ENCODE measurements at places on chromosomes 4 and X.

DNA sequence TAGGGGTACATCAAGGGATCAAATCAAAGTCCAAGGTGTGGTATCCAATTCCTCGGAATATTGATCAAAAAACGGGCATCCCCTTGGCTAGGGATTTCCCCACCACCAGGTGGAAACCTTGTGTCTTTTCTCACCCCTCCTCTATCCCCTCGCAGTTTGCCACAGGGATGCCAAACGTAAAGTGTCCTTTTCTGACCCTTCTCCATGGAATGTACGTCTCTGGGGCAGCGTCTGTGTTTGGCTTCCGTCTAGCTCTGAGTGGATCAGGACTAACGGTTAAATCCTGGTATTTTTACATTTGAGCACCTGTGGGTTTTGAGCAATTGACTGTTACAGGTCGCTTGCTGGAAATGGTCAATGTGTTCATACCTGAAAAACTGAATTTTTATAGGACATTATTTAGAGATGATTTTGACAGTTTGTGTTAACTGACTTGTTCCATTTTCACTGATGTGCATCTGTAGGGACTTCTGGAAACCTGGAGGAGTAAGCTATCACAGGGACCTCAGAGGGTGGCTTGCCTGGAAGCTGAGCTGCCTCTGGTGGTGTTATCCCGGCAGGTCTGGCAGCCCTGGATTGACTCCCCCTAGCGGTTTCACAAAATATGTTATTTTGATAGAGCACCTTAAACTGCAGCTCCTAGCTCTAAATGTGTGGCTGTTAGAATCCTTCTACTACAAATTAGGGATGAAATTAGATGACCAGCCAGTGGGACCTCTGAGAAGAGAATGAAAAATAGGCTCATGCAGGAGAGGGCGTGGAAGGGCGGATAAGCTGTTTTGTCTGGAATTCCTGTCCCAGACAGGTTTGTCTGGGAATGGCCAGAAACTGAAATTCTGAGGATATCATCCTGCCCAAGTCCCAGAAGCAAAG lies 8.8 kb upstream of the MGST2 start:
- peak; percentile 69 for DNase-seq

- no peak for DNase-seq
Observed at GRCh38 chr4:141609243-141609642, 27.1 kb upstream of the IL15 start.

GRCh38 chrX:137562096-137562495 lies 3.8 kb upstream of the ZIC3 start:
- no peak for DNase-seq

DNA sequence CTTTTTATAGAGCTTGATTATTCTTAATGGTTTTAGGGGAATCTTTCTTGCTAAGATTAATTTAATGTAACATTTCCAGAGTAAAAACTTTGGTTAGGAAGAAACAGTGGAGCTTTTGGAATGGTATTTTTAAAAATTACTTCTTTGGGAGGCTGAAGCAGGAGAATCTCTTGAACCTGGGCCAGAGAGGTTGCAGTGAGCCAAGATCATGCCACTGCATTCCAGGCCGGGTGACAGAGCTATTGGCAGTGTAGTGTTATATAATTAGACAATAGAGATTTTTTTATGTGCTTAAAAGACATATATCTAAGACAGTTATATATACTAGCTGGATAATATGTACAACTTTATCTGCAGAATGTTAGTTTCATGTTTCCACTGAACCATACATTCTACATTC lies 585.6 kb downstream of the ADGRL3 start:
- DNase-seq = no peak

- DNase-seq = no peak
Observed at GRCh38 chrX:29903360-29903759, 312.0 kb upstream of the MAGEB2 start.

- DNase-seq = no peak
Observed at GRCh38 chr4:3179126-3179706, 69.7 kb upstream of the MSANTD1 start.

GRCh38 chrX:23633834-23634580 lies 33.3 kb upstream of the PRDX4 start:
- DNase-seq = peak; percentile 2

DNA sequence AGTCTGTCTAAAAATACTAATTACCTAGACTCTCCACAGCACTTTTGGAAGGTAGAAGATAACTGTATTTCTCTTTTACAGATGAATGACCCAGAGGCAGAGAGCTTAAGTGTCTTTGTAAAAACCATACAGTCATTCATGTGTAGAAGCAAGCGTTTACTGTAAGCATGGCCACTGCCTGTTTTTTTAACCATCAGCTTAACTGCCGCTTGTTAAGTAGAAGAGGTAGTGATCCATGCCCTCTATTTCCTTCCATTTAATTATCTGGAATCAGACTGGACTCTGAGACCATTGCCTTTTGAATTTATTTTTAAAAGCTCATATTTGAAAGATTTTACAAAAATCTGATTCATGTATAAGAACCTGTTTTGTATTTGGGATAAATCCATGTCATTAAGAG lies 111.2 kb upstream of the TECRL start:
- DNase-seq = no peak

- DNase-seq = no peak
Observed at GRCh38 chr4:77635876-77636275, 30.3 kb downstream of the CXCL13 start.

DNA sequence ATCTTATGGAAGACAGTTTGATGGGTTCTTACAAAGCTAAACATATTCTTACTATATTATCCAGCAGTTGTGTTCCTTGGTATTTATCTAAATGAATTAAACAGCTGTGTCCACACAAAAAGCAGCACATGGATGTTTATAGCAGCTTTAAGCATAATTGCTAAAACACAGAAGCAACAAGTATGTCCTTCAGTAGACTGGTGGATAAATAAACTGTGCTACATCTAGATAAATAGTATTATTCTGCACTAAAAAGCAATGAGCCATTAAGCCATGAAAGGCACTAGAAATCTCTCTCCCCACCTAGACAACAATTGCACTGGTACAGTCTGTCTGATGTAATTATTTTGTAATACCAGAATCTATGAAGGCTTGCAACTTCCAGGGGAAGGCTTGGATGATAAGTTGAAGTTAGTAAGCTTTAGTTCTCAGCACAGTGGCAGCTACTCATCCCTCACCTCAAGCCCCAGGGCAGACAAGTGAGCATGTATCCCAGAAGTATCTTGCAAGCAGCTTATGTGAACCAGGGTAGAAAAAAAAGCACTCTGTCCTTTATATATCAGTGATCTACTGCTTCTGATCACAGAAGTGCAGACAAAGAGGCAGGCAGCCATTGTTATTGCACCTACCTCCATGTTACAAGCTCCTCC lies 36.9 kb downstream of the WDR17 start:
- DNase-seq = no peak

DNA sequence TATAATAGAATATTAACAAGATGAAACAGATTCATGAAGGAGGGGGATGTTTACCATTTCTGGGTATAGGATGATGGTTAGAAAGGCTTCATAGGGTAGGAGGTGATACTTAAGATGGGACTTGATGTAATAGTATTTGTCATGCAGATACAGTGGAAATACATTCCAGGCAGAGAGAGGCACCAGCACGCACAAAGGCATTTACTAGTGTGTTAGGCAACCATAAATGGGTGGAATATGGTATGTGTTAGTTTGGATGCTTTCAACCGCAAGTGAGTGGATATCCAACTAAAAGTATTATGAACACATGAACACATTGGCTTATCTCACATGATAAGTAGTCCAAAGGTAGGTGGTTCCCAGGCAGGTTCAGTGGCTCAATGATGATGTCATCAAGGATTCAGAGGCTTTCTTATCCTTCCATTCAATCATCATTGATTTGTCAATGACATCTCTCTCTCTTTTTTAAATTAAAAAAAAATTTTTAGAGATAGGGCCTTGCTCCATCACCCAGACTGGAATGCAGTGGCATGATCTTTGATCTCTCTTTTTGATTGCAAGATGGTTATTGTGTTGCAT lies 12.7 kb upstream of the STARD8 start:
- peak; percentile 24 for DNase-seq

DNA sequence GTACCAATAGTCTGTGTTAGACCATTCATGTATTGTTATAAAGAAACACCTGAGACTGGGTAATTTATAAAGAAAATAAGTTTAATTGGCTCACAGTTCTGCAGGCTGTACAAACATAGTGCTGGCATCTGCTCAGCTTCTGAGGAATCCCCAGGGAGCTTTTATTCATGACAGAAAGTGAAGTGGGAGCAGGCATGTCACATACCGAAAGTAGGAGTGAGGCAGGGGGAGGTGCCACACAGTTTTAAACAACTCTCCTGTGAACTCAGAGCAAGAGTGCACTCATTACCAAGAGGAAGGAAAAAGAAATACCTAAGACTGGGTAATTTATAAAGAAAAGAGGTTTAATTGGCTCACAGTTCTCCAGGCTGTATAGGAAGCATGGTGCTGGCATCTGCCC lies 591.2 kb downstream of the PPP4R3C start:
- no peak for DNase-seq

DNA sequence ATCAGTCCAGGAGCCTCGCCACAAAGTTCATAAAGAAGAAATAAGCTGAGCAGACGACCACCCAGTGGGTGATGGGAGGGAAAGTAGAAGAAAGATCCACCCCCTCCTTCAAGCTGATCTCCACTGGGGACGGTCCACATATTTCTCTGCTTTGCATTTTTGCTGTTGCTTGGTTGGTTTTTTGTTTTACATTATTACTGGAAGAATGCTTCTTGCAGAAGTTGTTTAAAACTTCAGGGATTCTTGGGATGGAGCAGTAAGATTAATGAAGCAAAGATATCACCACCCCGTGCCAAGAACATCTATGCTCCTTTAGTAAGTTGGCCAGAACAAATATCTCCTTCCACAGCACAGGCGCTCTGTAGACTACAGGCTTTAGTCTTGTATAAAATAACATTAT lies 30.1 kb downstream of the LGI2 start:
- no peak for DNase-seq

- DNase-seq = no peak
Observed at GRCh38 chr4:182764642-182765041, 152.5 kb downstream of the DCTD start.

- peak; percentile 48 for DNase-seq
Observed at GRCh38 chrX:72714478-72714916, 391 bp upstream of the PHKA1 start.

DNA sequence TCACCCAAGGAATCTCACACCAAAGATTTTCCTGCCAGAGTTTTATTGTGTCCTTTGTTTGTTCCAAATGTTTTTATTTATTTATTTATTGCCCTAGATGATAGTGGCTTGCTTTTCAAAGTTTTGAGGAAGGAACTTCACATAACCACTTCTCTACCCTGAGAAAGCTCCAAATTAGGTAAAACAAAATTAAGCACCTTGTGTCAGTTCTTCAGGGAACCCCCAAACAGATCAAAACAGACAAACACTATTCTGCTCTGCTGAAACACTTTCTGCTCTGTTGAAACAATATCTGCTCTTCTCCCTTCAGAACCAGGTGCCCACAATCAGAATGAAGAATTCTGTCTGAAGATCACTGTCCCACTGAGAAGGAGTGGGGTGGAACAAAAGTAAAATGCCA lies 16.5 kb upstream of the CYBB start:
- no peak for DNase-seq

DNA sequence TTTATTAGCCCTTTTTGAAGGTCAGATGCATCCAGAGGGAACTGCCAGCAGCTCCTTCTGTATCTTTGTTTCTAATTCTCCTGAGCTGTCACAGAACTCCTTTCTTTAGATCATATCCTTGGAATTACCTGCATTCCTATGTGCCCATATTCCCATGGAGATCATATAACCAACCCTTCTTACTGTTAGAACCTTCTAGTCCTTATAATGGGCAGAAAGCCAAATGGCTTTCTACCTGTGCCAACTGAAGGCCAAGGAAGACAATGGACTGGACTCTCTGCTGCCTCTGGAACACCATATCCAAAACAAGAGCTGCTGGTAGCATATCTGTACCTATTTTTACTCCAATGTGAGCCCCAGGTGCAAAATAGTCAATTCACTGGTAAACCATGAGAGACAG lies 60.7 kb downstream of the TBC1D9 start:
- DNase-seq = no peak

- DNase-seq = peak; percentile 0
Observed at GRCh38 chrX:26649534-26649933, 433.6 kb downstream of the MAGEB5 start.

DNA sequence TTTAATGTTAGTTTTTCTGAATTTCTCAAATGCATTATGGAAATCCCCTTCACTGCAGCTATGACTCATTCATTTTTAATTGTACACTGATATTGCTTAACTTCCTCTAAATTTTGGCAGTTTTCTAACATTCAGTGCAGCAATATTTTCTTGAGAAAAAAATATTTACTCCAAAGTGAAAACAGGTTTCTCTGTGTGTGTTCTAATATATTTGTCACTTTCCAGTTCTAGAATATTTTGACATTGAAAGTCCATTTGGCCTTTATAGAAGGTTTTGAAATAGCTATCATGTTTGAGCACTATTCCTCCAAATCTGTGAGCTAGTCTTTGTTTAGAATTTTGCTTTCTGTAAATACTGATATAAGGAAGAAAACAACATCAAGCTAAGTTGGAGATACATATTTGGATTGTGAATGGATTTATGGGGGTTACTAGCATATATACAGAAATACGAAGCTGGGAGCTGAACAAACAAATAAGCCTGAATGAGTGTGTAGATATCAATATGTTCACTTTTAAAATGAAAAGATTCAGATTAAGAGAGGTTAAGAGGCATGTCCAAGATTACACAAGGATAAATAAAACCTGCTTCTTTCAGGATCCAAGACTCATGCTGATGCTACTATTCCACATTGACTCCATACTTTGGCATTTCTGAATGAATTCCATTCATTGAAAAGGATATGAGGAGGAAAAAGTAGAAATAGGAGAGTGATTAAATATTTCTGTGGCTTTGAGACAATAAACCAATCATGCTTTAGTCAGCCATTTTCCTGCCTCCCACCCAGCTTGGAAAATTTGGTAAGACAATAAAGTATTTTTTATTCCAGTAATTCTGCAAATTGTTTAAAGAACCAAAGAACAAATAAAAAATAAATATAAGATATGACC lies 57.3 kb upstream of the SLIT2 start:
- peak; percentile 94 for DNase-seq

DNA sequence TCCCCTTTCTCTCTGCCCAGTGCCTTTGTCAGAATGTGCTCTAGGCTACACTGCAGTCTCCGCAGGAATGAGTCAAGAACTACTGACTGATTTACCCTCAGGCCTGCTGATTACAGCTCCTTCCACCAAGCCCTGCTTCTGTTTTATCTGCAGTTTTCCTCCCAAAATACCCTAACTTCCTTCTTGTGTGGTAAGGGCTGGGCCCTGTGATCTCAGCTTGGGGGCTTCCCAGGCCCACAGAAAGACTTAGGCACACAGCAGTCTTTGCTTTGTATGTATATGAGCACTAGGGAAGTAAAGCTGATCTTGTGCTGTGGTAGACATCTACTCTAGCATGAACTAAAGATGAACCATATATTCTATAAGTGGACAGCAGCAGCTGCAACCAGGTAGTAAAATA lies 18.8 kb downstream of the PAK3 start:
- no peak for DNase-seq

- DNase-seq = peak; percentile 85
Observed at GRCh38 chr4:54233277-54233696, 4.2 kb downstream of the PDGFRA start.

Measured in fibroblast of skin of right quadriceps (primary cell).